NCI-H187 (cell line): ENCODE measurements at places on chromosomes 6 and 20.

- no peak for DNase-seq
Observed at GRCh38 chr6:7919871-7920270, 9.3 kb upstream of the TXNDC5 start.

- no peak for DNase-seq
Observed at GRCh38 chr6:142943711-142944123, 1.3 kb downstream of the HIVEP2 start.

DNA sequence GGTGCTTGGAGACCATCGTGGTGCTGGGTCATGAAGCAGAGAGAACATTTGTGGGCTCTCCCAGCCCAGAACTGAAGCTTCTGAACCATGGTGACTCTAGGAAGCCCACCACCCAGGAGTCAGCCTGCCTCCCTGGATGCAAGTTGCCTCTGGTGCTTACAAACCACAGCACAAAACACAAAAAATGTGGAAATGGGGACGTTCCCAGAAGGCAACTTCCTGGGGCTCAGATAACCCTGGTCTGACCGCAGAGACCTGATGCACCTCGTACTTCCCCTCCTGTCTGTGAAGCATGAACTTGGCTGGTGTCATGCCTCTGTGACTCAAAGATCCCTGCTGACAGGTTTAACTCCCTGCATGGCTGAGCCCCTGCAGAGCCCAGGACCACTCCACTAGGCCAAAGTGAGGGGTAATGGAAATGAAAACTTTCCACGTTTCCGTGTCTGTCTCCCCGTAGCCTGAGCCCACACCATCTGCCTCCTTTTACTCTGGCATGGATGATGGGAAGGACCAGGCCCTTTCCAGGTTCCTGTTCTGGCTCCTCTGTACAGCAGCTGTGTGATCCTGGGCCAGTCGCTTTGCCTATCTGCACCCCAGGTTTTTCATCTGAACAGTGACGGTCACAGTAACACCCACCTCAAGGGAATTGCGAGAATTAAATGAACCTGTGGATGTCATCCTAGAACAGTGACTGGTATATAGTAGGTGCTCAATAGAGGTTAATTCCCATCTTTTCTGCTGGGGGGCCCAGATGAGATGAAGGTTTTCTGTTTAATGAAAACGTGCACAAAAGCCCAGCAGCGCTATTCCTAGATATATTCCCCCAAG is 57.7 kb downstream of the PPP1R16B start:
- no peak for DNase-seq

DNA sequence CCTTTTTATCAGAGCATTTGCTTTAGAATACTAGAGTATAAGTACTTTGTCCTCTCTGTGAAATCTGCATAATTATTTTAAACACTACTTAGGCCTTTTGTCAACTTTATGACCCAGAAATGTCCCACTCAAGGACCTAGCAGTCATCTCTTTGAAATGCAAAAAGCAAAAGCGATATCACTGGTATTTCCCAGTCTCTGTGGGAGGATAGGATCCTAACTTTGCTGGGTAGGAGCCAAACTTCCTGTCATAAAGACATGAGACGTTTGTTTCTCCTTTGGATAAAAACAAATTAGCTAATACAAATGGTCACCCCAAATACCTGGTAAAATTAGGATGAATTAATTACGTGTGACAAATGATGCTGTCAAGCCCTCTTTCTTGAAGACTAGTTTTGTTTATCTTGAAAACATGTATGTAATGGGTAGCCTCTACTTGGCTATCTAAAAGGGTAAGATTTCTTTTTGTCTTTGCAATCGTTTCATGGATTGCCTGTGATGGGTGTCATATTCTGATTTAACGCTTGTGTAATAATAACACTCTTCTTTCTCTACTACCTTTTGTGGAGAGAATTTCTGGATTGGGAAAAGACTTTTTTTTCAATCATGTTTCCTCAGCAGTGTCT is 36.2 kb downstream of the DCDC2 start:
- no peak for DNase-seq

- no peak for DNase-seq
Observed at GRCh38 chr6:15819226-15819625, 156.4 kb upstream of the DTNBP1 start.
